Activated naive CD8-positive, alpha-beta T cell treated with anti-CD3 and anti-CD28 coated beads, Interleukin-2, amount 50 U/mL, for 24 hours (primary cell): ENCODE measurements at places on chromosomes 5 and 9.
A peak's percentile ranks its signal among the peaks of the same experiment; 100 is the strongest.

DNA sequence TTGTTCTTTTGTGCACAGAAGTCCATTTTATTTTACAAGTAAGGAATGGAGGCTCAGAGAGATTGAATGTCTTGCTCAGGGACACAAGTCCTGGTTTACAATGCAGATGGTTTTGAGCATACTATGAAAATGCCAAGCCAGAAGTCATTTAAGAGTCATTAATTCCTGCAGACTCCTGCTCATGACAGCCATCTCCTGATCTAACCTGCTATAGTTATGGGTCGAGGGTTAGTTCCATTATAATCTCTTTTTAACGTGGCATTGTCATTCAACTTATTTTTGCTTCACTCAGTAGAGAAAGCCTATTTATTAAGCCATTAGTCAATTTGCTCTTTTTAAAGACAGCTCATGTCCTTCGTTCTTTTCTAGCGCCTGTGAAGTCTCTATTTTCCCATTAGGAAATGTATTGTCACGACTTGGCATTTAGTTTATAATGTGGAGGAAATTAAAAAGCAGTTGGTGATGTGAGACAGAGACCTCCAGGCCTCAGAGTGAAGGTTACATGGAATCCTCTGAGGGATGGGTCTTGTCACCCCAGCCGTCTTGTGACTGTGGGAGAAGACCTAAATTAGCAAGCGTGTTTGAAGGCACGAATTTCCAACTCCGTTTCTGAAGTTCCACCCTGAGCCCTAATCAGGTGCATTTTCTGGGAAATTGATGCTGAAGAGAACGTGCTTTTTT is 84.1 kb downstream of the ACTBL2 start:
- H3K27ac ChIP-seq: no peak overlapping the region
- no peak overlapping the region for H3K4me3 ChIP-seq
- peaks cover 11% of the 10 kb centered on the region for H3K27me3 ChIP-seq
- H3K36me3 ChIP-seq: no peaks in the 10 kb centered on the region

DNA sequence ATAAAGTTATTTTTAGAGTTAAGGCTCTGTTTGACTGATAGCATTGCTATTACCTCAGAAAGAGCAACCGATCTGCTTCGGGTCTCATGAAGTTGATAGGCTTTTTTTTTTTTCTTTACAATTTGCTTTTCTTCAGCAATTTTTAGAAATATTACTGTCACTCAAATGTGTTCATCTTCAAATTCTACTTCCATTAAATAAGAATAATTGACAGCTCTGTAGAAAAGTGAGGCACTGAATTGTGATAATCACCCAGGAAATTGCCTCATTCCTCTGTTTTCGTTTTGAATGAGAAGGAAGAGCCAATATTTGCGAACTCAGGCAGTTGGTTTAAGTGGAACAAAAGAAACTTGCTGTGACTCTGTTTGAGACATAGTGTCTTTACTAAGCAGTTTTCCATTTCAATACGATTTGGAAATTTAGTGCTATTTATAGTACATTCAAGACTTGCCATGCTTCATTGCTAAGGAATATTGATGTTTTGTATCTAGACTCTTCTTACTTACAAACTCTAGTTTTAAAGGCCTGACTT is 700.5 kb upstream of the CDH10 start:
- no peak overlapping the region for H3K4me3 ChIP-seq
- H3K27ac ChIP-seq: no peak overlapping the region
- no peaks in the 10 kb centered on the region for H3K27me3 ChIP-seq

DNA sequence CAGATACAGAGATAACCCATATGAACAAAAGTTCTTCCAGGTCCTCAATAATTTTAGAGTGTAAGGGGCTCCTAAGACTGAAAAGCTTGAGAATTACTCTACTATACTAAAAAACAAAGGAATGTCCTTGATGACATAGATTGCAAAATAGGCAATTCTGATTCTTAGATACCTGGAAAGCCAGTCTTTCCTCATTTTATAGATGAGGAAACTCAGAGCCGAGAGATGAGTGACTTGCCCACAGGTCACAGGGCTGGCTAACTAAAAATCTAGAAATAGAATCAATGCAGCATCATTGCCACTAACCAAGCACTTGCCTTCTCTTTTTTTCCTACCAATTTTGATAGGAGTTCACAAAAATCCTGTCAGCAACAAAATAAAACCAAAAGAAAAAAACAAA is 101.2 kb downstream of the EPB41L4A start:
- DNase-seq: no peak
- no peaks in the 10 kb centered on the region for H3K36me3 ChIP-seq
- no peaks in the 10 kb centered on the region for H3K4me1 ChIP-seq
- H3K27ac ChIP-seq: no peak overlapping the region
- peaks cover 20% of the 10 kb centered on the region for H3K27me3 ChIP-seq

GRCh38 chr5:143204474-143205246 is 198.8 kb downstream of the NR3C1 start:
- no peak overlapping the region for H3K27ac ChIP-seq
- H3K4me3 ChIP-seq: no peak overlapping the region
- H3K27me3 ChIP-seq: no peaks in the 10 kb centered on the region

DNA sequence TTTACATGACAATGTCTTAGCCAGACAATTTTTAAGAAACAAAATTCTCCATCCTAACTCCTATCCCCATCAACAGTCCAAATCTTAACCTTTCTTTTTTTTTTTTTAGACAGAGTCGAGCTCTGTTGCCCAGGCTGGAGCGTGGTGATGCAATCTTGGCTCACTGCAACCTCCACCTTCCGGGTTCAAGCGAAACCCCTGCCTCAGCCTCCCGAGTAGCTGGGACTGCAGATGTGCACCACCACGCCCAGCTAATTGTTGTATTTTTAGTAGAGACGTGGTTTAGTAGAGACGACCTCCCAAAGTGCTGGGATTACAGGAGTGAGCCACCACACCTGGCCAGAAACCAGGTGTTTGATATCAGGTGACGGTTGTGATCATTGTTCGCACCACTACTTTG is 10.2 kb downstream of the ABL1 start:
- H3K4me1 ChIP-seq: peaks cover 7% of the 10 kb centered on the region
- H3K27ac ChIP-seq: no peak overlapping the region
- H3K36me3 ChIP-seq: peaks cover 2% of the 10 kb centered on the region
- H3K4me3 ChIP-seq: no peak overlapping the region

- H3K27ac ChIP-seq: no peak overlapping the region
- no peak for DNase-seq
- no peaks in the 10 kb centered on the region for H3K36me3 ChIP-seq
- no peaks in the 10 kb centered on the region for H3K27me3 ChIP-seq
These were observed 52.0 kb upstream of the KLF4 start for GRCh38 chr9:107541523-107541922.

DNA sequence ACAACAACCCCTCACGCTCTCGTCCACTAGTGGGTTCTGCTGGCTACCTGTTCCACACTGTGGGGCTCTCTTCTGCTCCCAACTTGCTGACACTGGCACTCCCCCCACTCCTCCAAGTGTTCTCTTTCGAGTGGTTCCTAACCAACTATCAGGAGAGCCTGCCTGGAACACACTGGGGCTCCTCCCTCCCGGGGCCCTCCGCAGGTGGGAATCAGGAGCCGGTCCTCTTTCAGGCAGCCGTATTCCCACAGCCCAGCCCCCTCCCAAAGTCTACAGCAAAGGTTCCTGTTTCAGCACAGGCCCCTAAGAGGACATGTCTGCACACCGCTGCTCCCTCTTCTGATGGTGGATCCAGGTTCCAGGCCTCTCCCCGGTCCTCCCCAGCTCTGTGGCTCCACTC is 165.9 kb downstream of the FSTL4 start:
- peaks cover 3% of the 10 kb centered on the region for H3K27me3 ChIP-seq
- no peaks in the 10 kb centered on the region for H3K4me1 ChIP-seq
- H3K27ac ChIP-seq: no peak overlapping the region
- H3K36me3 ChIP-seq: no peaks in the 10 kb centered on the region
- no peak for DNase-seq

- H3K27ac ChIP-seq: no peak overlapping the region
- H3K4me1 ChIP-seq: no peaks in the 10 kb centered on the region
- H3K27me3 ChIP-seq: no peaks in the 10 kb centered on the region
- no peak overlapping the region for H3K4me3 ChIP-seq
- no peak for DNase-seq
These were observed 402.9 kb upstream of the TYRP1 start for GRCh38 chr9:12290166-12290869.

GRCh38 chr5:36724467-36725332 is 118.3 kb downstream of the SLC1A3 start:
- H3K27me3 ChIP-seq: peaks cover 4% of the 10 kb centered on the region
- H3K4me3 ChIP-seq: peak overlapping the region; percentile 78
- peak; percentile 50 for DNase-seq
- H3K4me1 ChIP-seq: peaks cover 42% of the 10 kb centered on the region
- peak overlapping the region; percentile 81 for H3K27ac ChIP-seq

GRCh38 chr5:174454890-174455289 is 269.5 kb upstream of the MSX2 start:
- H3K27ac ChIP-seq: no peak overlapping the region
- H3K27me3 ChIP-seq: no peaks in the 10 kb centered on the region
- DNase-seq: no peak
- H3K36me3 ChIP-seq: no peaks in the 10 kb centered on the region
- H3K4me1 ChIP-seq: peaks cover 20% of the 10 kb centered on the region

DNA sequence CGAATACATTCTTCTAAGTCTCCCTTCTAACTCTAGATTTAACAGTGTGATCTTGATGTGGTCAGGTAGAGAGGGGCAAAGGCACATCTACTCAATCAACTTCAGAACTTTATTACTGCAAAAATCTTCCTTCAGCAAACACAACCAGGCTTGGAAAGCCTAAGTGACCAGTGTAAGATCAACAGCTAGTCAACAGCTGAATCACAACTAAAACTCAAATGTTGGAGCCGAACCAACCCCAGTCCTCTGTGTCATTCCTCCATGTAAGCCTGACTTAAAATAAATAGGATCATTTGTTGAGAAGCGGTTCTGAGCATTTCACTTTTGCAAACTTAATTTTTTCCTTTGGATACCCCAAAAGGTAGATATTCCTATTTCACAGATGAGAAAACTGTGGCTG is 352.7 kb downstream of the EBF1 start:
- no peak overlapping the region for H3K27ac ChIP-seq
- no peak for DNase-seq
- no peak overlapping the region for H3K4me3 ChIP-seq
- H3K4me1 ChIP-seq: peaks cover 5% of the 10 kb centered on the region
- H3K27me3 ChIP-seq: peaks cover 6% of the 10 kb centered on the region

GRCh38 chr5:35924122-35924949 is 14.1 kb downstream of the CAPSL start:
- DNase-seq: no peak
- H3K27me3 ChIP-seq: no peaks in the 10 kb centered on the region
- peak overlapping the region; percentile 85 for H3K27ac ChIP-seq
- peaks cover 5% of the 10 kb centered on the region for H3K36me3 ChIP-seq

DNA sequence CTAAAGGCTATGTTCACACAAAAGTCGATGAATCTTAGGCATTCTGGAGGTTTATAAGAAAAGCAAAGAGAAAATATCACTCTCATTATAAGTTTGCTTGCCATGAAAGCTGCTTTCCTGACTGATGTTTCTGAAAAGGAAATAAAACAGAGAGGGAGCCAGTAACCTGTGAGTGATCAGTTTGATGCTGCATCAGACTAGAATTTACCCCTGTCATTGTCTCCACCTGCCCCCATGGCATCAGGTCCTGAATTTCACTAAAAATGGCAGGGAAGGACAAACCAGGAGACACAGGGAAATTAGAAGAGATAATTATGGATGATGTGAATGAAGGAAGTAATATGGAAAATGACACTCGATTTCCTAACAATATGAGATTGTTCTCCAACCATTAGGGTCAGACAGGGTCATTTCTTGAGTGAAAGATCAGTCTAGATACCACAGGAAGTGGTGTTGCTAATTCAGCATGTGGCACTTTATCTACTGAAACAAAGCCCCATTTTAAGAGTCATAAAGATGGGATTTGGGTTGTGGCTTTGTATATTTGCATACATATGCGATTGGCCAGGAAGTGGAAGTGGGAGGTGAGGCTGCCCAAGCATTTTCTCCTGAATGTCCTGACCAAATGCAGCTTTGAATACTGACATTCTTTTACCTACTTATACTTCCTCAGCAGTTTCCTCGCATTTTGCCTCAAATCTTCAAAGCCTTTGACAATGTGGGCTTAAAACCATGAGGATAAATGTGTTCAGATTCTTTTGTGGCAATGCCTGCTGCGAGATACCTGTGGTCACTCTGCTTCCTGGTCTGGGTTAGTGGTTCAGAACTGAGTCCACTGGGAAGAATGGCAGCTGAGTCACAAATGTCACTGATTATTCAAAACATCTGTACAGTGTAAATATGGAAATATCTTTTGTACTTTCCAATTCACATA is 29.7 kb downstream of the MEGF10 start:
- no peak overlapping the region for H3K4me3 ChIP-seq
- H3K36me3 ChIP-seq: no peaks in the 10 kb centered on the region
- H3K27ac ChIP-seq: peak overlapping the region; percentile 54
- peaks cover 6% of the 10 kb centered on the region for H3K27me3 ChIP-seq

DNA sequence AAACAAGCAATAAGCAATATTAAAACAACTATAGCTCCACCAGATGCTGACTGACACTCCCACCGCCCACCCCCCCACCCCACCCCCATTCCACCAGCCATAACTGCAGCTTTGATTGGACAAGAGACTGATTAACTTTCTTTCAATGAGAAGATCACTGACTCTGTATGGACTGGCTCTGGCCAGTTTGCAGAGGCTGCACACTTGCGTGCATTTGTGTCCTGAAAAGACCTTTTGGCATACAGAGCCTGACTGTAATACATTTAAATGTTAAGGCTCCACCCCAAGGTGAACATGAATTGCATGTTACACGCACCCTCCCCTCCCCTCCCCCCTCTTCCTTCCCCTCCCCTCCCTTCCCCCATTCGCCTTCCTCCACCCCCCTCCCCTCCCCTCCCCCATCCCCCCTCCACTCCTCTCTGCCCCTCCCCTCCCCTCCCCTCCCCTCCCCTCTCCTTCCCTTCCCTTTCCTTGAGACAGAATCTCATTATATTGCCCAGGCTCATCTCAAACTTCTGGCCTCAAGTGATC is 31.1 kb downstream of the FGD3 start:
- peaks cover 55% of the 10 kb centered on the region for H3K36me3 ChIP-seq
- no peak overlapping the region for H3K4me3 ChIP-seq
- H3K4me1 ChIP-seq: peaks cover 77% of the 10 kb centered on the region
- DNase-seq: no peak

GRCh38 chr5:116730706-116731105 is 156.1 kb upstream of the SEMA6A start:
- H3K4me3 ChIP-seq: no peak overlapping the region
- H3K27ac ChIP-seq: no peak overlapping the region
- H3K4me1 ChIP-seq: no peaks in the 10 kb centered on the region
- DNase-seq: no peak

DNA sequence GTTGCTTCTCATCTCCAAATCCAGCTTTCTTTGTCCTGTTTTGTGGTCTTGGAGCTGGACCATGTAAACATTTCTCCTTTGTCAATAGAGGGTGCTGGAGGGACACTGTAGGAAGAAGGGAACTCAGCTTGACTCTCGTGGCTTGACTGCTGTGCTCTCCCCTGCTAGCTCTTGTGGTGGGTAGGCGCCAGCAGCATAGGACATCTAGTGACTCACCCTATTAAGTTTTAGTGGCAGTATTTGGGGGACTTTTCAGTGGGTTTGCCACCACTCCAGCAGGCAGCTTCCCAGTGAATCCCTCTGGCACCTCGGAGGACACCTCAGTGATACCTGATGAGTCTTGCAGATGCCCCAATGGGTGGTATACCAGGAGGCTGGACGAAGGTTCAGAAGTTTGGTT is 97.8 kb downstream of the TSSK1B start:
- H3K36me3 ChIP-seq: no peaks in the 10 kb centered on the region
- H3K4me1 ChIP-seq: peaks cover 3% of the 10 kb centered on the region
- DNase-seq: no peak
- H3K27me3 ChIP-seq: peaks cover 8% of the 10 kb centered on the region

- no peak overlapping the region for H3K4me3 ChIP-seq
- no peaks in the 10 kb centered on the region for H3K4me1 ChIP-seq
- no peaks in the 10 kb centered on the region for H3K27me3 ChIP-seq
- no peaks in the 10 kb centered on the region for H3K36me3 ChIP-seq
These were observed 416.3 kb downstream of the NR2F1-AS1 start for GRCh38 chr5:93164690-93165089.

- H3K4me1 ChIP-seq: no peaks in the 10 kb centered on the region
- H3K4me3 ChIP-seq: no peak overlapping the region
These were observed 275.3 kb upstream of the CDH6 start for GRCh38 chr5:30918171-30918570.
